Activated CD4-positive, alpha-beta T cell treated with anti-CD3 and anti-CD28 coated beads, Interleukin-2, amount 10 ng/mL, durations not matched to agents 7 days and 5 days (primary cell): ENCODE measurements at places on chromosomes 5 and 9.

GRCh38 chr5:10538789-10539686 lies 24.8 kb upstream of the ANKRD33B start:
- no peak for DNase-seq

DNA sequence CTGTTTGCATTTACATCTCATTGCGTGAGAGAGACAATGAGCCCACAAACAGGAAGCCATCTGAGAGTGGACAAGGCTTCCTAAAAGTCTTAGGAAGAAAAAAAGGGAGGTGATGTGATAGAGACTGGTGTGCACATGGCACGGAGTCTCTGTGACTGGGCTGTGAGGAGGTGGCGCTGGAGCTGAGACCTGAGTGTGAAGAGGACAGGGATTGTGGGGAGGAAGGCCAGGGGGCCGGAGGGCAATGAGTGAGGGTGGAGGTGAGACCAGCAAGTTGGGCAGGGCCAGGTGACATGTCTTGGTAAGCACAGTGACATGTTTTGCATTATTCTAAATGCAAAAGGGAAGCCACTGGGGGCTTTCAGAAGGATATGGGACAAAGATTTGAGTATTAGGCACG lies 45.0 kb downstream of the TSPAN17 start:
- DNase-seq, result no peak

GRCh38 chr5:38420691-38421390 lies 135.6 kb downstream of the LIFR start:
- peak; percentile 46 for DNase-seq

GRCh38 chr9:38284588-38285051 lies 107.9 kb upstream of the ALDH1B1 start:
- no peak for DNase-seq

GRCh38 chr5:7916171-7916804 lies 47.3 kb downstream of the MTRR start:
- DNase-seq, result no peak

DNA sequence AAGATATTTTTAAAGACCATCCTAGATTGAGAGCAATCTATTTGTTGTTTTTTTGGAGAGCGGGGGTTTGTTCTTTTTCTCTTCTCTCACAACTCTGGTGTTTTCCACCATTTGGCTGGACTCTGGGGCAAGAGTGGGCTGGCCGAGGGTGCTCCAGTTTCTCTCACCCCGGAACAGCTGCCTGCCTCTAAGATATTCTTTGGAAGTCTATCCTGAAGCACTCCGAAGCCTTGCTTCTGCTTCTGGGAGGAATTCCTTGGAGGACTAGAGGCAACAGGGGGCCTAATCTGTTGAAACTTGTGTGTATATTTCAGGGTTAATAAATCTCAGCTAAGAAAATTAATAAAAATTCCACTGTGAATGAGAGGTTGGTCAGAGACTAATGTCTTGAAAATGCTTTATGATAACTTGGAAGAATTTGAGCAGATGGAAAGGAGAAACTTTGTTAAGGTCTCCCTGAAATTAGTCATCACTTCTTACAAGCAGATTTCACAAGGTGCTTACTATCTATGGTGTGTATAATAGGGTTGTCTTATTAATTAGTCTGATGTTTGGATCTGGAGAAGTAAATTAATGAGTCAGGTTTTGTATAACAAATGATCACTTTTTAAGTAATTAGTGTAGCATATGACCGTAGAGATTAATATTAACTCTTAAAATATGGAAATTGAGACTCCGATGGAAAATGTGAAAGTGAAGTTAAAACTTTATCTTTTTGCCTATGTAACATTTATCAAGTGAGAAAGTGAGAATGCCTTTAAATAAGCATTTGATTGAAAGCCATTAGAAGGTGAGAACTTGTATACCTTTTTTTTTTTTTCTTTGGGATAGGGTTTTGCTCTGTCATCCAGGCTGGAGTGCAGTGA lies 4.0 kb downstream of the MAN2A1 start:
- no peak for DNase-seq

DNA sequence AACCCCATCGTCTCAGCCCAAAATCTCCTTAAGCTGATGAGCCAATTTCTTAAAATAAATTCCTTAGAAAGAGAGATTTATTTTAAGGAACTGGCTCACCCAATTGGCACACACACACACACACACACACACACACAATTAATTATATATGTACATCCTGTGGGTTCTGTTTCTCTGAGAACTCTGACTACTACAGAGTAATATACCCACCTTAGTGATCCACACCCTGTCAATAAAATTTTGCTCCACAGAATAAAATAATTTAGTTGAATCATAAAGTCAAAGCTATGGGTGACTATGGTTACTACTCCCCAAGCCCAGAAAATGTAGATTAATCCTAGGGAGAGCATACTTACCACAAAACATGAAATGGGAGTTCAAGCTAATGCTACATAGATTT lies 131.0 kb downstream of the DMAC1 start:
- no peak for DNase-seq
